A549 treated with DMSO at 1 μM for 4 hours (cell line): ENCODE measurements at places on chromosomes 16 and 17. TPM values are rescaled to one million over a fixed set of nuclear protein-coding genes. Genes with fewer than 3 reads are reported as not detected.

ST6GALNAC1 gene
- 0.15 to 0.44 TPM (median 0.30 TPM) in 4 of 5 replicates, not detected in the other for total RNA-seq

WFIKKN2 gene
- not detected in 5 replicates for total RNA-seq

CLEC18A gene
- 0.07 to 0.20 TPM (median 0.14 TPM) in 4 of 5 replicates, not detected in the other for total RNA-seq

COX6A2 gene
- total RNA-seq: not detected in 5 replicates

CDH16 gene
- 0.15 to 0.26 TPM (median 0.16 TPM) in 5 replicates for total RNA-seq

KDM8 gene
- 2.1 to 3.0 TPM (median 2.6 TPM) in 5 replicates for total RNA-seq

LPO gene
- total RNA-seq: not detected in 5 replicates

KRT39 gene
- not detected in 5 replicates for total RNA-seq

NT5C3B gene
- 104 to 117 TPM (median 110 TPM) in 5 replicates for total RNA-seq

CMTM3 gene
- 71.0 to 78.0 TPM (median 76.7 TPM) in 5 replicates for total RNA-seq

KRTAP1-1 gene
- not detected in 5 replicates for total RNA-seq

MTSS2 gene
- 35.8 to 45.3 TPM (median 41.4 TPM) in 5 replicates for total RNA-seq
